T-helper 22 cell (primary cell): ENCODE measurements at places on chromosomes 1 and 21.

- no peak for DNase-seq
Observed at GRCh38 chr1:48960320-48960719, 183.6 kb upstream of the BEND5 start.

DNA sequence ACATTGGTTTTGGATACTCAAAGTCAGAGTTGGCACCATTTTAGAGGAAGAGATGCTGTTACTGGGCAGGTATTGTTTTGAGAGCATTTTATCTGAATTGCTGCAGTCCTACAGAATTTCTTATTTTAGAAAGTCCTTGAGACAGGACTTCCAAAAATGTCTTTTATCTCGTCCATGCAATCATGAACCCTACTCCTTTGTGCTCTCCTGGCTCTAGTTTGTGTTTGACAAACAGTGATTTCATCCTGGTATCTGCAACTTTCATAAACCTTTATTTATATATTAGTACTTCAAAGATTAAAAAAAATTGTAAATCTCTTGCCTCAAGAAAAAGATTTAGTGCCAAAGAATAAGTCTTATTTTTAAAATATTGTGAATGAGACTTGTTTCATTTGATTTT lies 4.6 kb upstream of the ARPC5 start:
- DNase-seq, result no peak

- DNase-seq, result no peak
Observed at GRCh38 chr1:118617916-118618315, 370.2 kb downstream of the TBX15 start.

DNA sequence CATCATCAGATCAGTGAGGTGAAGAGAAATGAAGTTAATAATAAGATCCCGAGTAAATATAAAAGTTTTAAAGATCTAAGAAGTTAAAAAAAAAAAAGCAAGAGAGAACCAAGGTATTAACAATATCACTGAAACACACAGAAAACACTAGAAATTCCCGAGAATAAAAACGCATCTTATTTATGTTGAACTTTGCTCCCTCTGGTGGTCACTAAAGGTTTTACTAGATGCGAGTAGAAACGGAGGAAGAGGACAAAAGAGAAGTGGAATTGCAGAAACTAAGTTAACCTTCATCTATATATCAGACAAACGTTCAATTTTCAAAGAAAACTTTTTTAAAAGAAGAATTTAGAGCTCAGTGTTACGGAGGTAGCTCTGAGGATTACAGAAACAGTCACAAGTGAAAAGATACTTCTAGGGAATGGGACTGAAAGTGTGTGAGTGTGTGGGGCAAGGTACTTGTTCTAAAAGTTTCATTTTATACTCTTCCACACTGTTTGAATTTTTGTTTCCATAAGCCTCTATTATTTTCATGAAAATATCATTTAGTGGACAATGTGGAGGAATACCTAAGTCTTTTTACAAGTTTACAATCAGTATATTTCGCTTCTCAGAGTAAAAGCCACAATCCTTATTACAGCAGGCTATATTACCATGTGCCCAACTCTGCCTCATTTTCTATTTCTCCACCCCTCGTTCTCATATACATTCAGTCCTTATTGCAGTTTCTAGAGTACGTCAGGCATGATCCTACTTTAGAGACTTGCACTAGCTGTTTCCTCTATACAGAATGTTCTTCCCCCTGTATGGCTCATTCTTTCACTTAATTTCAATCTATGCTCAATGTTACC lies 19.7 kb downstream of the ACBD6 start:
- DNase-seq, result no peak

- DNase-seq, result no peak
Observed at GRCh38 chr1:31587720-31588423, 11.6 kb downstream of the TINAGL1 start.

- DNase-seq, result no peak
Observed at GRCh38 chr1:71351438-71351837, 270.6 kb upstream of the ZRANB2 start.

- DNase-seq, result no peak
Observed at GRCh38 chr1:14611792-14612191, 13.3 kb downstream of the KAZN start.

DNA sequence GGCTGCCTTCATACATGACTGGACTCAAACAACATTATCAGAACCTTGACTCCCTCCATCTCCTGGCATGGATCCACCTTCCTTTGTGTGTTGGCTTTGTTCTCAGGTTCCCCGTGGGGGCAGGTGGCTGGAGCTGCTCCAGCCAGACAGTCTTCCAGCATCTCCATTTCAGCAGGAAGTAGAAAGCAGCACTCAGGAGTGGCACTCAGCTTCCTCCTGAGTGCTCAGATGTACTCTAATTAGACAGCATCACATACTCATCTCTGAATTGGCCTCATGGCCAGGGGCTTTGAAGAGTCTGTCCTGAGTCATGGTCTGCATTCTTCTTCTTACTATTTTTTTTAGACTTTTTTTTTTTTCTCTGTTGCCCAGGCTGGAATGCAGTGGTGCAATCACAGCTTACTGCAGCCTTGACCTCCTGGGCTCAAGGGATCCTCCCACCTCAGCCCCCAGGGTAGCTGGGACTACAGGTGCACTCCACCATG lies 27.9 kb downstream of the OVAAL start:
- DNase-seq, result no peak

DNA sequence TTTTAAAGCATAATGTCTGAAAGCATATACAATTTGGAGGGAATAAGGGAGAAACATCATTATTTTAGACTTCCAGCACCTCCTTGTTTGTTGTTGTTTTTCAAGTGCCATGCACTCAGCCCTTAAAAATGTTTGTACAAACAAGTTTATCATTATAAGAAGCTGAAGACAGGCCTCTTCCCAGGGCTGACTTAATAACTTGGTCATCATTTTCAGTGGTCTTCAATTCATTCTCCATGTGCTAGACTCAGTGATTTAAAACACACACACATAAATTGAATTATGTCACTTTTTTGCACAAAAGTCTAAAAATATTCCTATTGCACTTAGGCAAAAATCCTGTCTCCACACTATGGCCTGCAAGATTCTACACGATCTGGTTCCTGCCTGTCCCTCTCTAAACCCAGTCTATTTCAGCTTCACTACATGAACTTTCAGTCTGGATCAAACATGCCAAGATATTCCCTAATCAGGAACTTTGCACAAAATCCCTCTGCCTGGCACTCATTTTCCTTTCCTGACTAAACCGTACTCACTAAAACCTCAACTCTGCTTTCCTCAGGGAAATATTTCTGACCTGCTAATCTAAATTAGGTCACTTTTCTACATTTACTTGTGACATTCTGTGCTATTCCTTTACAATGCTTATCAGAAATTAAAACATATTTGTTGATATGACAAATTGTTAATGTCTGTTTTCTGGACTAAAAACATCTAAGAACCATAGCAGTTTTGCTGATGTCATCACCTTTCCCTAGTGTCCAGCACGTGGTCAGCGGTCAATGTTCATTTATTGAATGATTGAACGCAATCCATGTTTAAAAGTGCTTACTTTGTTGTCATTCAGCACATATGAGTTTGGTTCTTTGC lies 14.8 kb upstream of the GBP5 start:
- DNase-seq, result no peak

DNA sequence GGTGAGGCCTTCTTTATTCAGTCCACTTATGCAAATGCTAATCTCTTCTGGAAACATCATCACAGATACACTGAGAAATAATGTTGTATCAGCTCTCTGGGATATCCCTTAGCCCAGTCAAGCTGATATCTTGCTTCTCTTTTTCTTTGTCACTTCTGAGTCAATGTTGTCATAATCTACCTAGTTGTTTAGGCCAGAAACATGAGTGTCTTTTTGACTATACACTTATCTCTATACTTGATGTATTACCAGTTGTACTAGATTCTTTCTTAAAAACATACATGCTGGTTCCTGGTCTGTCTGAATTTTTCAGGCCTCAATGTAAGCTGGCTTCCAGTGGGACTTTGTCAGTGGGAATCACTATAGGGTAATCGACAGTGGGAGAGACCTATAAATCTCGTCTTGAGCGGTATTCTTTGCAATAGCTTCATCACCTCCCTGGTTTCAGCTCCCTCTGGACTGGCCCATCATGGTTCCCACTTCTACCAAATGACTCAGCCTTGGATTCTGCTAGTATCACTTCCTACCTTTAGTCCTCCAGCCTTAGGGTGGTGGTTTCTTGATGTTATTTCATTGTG lies 135.2 kb upstream of the CYYR1 start:
- DNase-seq, result no peak

DNA sequence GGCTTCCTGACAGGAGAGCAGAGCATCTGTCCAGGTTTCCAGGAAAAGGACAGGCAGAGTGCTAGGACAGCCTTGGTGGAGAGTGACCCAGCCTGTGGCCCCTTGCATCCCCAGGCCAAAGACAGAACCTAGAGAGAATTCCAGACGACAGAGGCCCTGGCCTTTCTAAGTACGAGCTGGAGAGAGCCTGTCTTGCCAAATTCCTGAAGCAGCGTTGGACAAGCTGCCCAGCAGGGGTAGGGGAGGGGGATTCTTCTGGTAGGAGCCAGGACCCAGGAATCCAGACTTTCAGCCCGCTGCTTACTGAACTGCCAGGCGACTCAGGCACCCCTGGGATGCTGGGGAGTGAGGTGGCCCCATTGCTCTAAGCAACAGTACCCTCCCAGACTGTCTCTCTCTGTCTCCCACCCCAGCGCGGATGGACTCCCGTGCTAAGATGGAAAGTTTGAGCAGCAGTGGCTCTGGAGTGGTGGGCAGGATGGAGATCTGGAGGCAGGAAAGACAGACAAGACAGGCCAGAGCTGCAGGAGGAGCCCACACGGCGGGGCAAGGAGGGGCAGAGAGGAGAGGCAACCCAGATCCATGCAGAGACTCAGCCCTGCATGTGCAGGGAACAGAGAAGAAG lies 8.8 kb upstream of the PEAR1 start:
- DNase-seq, result no peak
